ENCODE measurements at places on chromosomes 13 and 19.

DNA sequence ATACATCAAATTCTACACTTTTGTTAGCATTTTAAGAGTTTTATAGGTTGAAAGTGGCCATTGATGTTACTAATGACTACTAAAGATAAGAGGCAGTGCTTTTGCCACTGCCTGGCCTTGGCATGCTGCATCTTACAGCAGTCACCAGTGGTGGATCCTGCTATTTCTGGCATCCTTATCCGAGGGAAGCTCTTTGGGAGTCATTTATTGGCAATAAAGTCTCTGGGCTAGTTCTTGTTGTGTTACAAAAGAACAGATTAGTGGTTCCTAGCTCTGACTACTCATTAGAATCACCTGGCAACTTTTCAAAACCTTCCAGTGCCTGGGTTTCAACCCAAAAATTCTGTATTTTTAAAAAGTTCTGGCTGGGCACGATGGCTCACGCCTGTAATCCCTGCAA lies 94.5 kb downstream of the ZMYM2 start:
- no peak for DNase-seq

DNA sequence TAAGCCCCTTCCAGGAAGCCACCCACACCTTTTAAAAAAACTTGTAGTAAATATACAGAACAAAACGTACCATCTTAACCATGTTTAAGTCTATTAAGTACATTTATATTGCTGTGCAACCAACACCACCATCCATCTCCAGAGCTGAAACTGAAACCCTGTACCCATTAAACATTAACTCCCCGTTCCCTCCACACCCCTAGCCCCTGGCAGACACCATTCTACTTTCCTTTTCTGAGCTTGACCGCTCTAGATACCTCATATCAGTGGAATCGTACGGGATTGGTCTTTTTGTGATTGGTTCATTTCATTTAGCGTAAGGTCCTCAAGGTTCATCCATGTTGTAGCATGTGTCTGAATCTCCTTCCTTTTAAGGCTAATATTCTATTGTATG lies 13.0 kb upstream of the SPATA13 start:
- no peak for DNase-seq

DNA sequence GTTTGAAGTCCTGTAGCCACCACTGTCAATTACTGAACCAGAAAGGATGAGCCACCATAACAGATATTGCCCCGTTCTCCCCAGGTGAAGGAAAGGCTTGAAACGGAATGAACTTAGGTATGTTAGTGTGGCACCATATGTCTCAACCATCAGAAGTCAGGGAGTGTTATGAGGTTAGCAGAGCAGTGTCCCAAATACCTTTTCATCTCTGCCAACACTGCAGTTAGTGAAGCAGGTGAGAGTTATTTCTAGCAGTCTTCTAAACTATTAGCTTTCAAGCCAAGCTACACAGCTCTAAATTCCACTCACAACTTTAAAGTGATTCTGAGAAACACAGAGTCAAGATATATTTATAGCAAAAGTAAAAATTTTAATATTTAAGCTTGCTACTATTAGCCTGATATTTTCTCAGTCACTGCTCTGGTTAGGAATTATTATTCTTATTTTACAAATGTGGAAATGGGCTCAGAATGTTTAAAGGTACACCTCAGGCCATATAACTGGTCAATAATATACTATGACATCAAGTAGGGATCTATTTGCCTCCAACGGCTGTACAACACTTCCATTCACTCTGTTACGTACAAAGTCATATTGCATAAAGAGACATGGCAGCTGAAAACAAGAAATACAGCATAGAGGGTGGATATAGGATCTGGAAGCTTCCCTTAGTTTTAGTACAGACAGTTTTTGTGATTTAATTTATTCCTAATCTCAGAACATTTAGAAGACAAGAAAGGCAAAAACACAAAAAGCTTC lies 1527.1 kb upstream of the PRR20A start:
- no peak for DNase-seq

GRCh38 chr13:30292325-30292724 lies 15.0 kb downstream of the KATNAL1 start:
- no peak for DNase-seq

GRCh38 chr19:38662537-38663155 lies 15.2 kb downstream of the ACTN4 start:
- DNase-seq: no peak

DNA sequence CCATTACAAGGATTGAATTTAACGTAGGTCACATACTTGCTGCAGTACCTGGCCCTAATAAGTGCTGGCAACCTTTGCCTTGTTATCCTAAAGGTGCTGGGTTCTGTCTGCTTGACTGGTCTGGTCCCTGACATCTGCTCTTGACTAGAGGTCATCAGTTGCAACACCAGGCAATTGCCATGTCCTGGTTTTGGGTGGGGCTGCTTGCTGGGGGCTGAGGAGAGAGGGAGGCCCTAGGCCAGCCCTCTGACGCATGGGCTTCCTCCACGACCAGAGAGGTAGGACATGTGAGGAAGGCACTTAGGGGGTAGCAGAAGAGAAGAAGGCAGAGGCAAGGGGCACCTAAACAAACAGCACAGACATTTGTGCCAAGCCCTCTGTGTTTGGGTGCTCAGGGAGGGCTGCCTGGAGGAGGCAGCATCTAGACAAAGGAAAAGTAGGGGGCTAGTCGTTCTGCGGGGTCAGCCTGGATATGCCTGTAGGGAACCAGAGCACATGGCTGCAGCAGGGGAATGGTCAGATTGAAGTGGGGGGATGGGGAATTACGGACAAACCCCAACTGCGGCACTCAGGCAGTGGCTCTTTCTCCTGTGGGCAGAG lies 21.7 kb downstream of the VSTM2B start:
- DNase-seq: no peak

DNA sequence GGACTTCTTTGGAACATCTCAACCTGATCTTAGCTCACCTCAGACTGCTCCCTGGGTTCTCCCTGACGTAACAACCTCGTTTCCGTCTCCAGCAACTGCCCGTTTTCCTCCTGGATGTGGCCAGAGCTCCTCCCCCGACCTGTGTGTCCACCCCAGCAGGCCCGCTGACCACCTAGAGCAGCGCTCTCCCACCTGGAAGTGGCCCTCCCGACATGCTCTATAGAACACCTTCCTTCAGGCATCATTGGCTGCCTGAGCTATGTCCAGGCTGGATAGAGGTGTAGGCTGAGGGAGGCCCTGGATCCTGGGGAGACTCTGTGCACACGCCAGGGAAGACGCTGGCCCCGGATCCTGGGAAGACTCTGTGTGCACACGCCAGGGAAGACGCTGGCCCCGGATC lies 81.3 kb downstream of the TEX29 start:
- DNase-seq: no peak

- DNase-seq: peak; percentile 59
Measured at GRCh38 chr13:36919171-36919832, 736 bp downstream of the SMAD9 start.

All from WTC11 (cell line).